ENCODE measurements at places on chromosomes 2 and 18. TPM values are rescaled to one million over a fixed set of nuclear protein-coding genes. Genes with fewer than 3 reads are reported as not detected.

The RTKN gene
- 15.7 TPM for total RNA-seq

DNA sequence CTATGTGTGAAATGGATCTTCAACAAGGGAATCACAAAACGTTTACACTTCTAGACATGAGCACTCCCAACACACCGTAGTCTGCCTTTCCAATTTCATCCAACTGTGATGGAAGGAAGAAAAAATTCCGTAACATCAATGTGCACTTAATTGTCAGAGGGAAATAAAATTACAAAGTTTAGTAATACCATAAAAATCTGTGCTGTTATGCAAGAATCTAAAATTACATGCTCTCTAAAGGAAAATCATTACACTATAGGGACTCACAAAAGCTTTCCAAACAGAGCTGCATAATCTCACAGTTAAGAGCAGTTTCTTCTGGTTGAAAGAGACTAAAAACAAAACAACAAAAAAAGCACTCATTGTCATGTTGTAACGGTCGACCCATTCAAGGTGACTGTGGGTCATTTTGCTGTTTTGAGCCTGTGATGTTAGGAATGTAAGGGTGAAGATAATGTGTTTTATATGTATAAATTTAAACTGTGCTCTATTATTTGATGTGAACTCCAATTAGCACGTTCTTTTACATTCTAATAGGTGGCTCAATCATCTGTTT, 698.0 kb downstream of the TDRD15 start:
- DNase-seq: no peak

- no peak for DNase-seq
Measured at GRCh38 chr2:103138123-103138901, 376.5 kb downstream of the TMEM182 start.

The GPR39 gene
- 12.7 TPM for total RNA-seq

GRCh38 chr2:128313091-128313836, 5.4 kb downstream of the HS6ST1 start:
- peak; percentile 46 for DNase-seq

The GFPT1 gene
- total RNA-seq: 47.4 TPM

The OSGEPL1 gene
- total RNA-seq: 14.3 TPM

- peak; percentile 93 for DNase-seq
Measured at GRCh38 chr18:21117409-21118131, 6.0 kb upstream of the ROCK1 start.

DNA sequence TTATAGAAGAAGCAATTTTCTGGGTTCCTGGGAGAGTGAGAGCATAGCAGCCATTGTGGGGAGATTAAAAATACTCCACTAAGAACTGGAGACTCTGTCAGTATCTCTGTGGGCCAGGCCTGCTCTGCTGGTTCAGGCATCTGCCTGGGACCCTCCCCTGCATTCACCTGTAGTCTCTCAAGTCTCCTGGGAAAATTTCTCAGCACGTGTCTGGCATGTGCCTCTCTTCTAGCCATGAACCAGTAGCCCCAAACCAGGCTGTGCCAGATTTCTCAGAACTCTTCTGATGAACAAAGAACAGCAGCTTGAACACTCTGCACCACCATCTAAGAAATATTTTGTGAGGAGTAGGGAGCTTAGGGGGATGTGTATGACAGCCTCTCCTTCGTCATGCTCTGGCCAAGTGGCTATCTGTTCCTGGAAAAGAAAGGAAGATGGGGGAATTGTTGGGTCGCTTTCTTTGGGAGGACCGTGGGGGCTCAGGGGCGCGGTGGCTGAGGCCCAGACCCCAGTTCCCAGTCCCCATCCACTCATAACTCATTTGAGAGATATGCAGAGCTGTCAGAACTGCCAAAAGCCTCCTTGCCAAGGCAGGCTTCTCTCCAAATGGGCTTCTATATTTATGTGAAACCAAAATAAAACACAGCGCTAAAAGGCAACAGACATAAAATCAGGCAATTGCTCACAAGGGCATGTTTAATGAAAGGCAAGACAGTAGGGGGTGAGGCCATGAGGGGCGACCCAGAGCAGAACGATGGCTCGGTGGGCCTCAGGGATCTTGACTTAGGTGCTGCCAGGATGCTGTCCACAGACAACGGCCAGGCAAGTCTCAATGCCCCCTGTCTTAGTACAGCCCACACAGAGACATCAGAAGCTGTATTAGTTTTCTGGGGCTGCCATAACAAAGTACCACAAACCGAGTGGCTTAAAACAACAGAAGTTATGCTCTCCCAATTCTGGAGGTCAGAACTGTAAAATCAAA, 114.7 kb upstream of the TNP1 start:
- DNase-seq: no peak

All from fibroblast of the aortic adventitia (primary cell).